ENCODE measurements at places on chromosomes 11 and 22.

DNA sequence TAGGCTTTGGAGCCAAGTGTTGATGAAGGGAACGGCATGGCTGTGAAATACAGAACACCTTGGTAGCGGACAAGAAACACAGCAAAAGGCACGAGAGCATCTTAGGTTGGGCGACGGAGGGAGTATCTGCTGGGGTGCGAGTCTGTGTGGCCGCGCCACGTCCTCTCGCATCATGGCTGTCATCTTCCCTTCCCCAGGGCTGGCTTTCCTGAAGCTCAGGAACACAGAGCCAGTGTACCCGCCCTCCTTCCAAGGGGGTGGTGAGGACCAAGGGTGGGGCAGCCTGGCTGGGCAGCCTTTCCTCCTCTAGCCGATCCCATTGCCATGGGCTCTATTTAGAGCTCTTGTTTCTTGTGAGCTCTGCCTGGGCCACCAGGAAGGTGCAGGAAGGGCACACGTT lies 154.4 kb downstream of the FEZ1 start:
- no peak for DNase-seq

- peak; percentile 54 for DNase-seq
These were observed 27.5 kb upstream of the HIKESHI start for GRCh38 chr11:86274503-86274902.

DNA sequence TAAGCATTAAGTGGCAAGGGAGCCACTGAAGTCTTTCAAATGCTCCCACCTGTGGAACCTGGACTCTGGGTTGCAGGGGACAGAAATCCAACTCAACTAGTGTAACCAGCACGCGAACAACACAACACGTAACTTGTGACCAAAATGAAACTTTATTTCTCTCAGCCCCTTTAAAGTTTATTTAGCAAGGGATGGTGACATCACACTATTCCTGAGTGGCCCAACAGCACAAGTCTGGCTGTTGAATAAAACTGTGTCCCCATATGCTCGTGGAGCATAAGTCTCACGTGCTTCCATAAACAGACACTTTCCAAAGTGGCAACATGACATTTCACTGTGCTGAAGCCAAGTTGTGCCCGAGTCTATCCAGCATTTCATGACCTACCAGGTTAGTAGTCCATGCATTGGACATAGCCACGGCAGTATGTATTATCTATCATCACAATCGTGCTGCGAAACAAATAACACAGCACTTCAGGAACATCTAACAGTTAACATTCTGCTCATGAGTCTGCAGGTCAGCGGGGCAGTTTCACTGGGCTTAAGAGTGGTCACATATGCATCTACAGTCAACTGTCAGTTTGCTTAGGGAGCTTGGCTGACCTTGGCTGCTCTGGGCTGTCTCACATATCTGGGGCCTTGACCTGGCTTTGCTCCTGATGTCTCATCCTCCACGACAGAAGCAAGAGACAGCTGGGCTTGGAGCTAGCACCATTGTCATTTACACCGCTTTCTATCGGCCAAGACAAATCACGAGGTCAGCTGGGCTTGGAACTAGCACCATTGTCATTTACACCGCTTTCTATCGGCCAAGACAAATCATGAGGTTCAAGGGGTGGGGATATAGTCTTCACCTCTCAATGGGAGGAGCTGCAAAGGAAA lies 35.0 kb upstream of the LMO2 start:
- no peak for DNase-seq

GRCh38 chr11:25562417-25562816 lies 769.5 kb upstream of the ANO3 start:
- no peak for DNase-seq

DNA sequence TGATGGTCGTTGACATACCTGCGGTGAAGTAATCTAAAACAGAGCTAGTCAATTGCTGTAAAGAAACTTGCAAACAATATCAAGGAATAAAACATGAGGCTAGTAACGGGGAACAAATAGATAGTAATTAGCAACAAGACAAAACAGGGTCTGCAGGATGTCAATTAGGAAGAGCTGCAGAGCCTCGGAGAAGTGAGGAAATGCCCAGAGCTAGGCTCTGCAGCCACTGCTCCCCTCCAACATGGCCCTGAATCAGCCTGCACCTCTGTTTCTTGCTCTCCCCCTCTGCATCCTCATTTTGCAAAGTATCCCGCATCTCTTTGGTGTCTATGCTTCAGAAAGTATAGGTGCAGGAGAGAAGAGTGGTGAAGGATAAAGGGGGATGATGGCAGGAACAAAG lies 507.4 kb upstream of the FAT3 start:
- no peak for DNase-seq

GRCh38 chr11:102946237-102946636 lies 9.3 kb downstream of the MMP13 start:
- no peak for DNase-seq

GRCh38 chr11:118673361-118674081 lies 5.9 kb downstream of the TREH start:
- DNase-seq: no peak

DNA sequence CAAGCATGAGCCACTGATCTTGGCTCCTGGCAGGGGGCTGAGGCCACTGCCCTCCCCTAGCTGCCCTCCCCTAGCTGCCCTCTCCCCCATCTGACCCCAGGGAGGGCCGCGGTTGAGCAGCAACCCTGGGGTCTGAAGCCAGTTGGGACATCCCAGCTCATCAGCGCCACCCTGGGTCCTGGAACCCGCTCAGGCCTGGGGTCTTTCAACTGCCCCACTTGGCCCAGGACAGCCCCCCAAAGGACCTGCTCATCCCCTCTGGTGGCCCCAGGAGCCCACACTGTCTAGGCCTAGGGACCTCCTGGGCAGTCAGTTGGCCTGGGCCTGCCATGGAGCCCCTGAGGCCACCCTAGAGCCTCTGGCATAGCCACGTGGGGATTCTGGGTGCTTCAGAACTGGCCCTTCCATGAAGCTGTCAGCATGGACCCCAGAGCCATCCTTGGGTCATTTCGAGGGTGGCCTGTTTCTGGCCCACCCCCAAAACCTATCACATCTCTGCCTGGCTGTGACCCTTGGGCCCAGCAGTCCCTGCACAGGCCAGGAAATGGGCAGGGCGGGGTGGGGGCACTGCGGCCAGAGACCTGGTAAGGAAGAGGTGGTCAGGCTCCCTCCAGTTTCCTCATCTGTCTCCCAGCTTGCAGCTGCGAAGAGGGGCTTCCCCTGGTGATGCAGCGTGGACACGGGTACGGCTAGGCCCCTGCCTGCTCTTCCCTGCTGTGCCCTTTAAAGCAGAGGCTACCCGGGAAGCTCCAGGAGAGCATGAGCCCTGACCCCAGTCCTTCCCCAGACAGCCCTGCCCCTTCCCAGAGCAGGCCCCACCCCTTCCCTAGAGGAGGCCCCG lies 37.9 kb downstream of the MUC2 start:
- DNase-seq: peak; percentile 81

GRCh38 chr11:129189646-129190045 lies 2.5 kb downstream of the ARHGAP32 start:
- DNase-seq: no peak

DNA sequence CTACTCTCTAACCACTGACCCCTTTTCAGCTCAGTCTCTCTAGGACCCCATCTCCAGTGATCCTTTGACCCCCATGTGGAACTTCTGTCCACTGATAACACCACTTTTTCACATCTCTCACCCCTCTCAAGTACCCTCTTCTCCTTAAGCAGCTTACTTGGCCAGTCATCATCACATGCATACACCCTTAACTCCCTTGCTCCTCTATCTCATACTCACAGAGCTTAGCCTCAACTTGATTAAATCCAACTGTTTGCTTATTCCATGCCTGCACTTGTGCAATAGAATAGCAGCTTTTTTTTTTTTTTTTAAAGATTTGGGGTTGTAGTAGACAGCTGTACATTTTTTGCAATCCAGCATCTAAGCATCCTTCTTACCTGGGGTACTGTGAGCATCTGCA lies 22.2 kb downstream of the AQP11 start:
- no peak for DNase-seq

DNA sequence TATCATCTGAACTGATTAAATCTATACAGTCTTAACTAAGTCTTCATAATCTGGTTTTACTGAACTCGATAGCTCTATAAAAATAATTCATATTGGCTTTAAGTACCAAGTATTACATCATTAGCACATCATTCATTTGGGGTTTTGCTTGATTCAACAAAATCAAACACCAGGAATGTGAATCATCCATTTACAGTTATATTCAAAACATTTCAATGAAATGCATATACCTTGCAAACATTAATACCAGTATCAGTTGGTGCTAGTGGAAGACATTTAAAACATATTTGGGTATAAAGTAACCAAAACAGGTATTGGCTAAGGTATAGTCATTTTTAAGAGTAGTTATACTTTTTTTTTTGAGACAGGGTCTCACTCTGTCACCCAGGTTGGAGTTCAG lies 12.2 kb upstream of the CCDC89 start:
- DNase-seq: no peak

- DNase-seq: peak; percentile 91
These were observed 265.4 kb downstream of the MIAT start for GRCh38 chr22:26922806-26923205.

GRCh38 chr11:1082728-1083620 lies 8.3 kb downstream of the MUC2 start:
- no peak for DNase-seq
